Cortex of kidney (tissue), 1 donor: ENCODE measurements at places on chromosomes 12 and 14.

GRCh38 chr14:103561381-103562178 lies 877 bp downstream of the BAG5 start:
- DNase-seq, result no peak

DNA sequence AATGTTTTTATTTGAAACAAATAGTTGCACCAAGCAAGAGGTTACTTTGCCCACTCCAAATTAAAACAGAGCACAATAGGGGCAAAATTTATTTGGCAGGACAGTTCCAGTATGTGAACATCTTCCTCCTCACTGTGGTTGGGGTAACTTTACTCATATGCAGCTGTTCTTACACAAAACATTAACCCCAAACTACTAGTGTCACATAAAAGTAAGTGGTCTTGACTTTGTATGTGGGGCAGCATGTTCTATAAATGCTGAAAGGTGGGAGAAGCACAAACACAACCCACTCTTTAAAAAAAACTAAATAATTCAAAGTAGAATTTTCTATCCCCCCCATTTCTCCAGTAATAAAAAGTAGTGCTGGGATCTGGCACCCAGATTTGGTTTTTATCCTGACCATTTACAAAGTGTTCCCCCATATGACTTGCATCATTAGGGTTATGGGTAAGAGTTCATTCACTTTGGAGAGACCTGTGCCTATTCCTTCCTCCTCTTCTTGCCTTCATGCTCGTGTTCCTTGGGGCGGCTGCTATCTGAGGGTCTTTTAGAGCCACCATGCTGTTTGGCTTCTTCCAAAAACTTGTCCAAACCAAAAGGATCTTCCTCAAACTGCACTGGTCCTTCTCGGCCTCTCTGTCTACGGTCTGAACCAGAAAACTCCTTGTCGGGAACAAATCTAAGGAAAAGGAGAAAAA lies 9.9 kb downstream of the SLIRP start:
- DNase-seq, result no peak

- DNase-seq, result no peak
Measured at GRCh38 chr14:102966681-102967505, 44.4 kb downstream of the AMN start.

DNA sequence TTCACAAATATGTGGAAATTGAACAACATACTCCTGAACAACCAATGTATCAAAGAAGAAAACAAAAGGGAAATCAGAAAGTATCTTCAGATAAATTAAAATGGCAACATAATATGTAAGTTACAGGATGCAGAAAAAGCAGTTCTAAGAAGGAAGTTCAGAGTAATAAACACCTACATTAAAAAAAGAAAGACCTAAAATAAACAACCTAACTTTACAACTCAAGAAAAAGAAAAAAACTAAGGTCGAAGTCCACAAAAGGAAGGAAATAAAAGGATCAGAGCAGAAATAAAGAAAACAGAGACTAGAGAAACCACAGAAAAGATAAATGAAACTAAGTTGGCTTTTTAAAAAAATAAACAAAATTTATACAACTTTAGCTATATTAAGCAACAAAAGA lies 59.2 kb downstream of the EGLN3 start:
- no peak for DNase-seq

DNA sequence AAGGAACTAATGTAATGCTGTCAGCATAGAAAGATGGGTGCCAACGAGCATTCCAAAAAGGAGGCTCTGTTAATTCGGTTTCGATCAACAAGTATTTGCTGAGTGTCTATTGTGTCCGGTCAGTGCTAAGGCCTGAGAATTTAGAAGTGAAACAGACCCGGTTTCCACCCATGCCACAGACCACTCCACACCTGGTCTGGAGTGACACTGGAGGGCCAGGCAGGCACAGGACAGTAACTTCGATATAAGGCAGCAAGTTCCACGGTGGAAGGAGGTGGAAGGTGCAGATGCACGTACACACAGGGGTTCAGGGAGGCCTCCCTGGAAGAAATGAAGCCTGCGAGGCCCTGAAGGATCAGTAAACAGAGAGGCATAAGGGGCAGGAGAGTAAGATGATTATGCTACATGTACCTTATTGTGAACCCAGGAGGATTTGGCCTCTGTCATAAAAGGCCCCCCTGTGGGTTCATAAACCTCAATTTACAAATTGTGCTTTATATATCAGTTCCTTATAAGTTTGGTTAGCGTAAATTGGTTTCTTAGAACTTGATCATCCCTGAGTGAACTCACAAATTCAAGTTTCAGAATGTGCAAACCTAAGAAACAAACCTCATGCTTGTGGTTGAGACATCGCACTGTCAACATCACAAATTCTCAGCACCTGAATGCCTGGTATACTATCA lies 25.9 kb downstream of the SSH1 start:
- DNase-seq, result no peak

DNA sequence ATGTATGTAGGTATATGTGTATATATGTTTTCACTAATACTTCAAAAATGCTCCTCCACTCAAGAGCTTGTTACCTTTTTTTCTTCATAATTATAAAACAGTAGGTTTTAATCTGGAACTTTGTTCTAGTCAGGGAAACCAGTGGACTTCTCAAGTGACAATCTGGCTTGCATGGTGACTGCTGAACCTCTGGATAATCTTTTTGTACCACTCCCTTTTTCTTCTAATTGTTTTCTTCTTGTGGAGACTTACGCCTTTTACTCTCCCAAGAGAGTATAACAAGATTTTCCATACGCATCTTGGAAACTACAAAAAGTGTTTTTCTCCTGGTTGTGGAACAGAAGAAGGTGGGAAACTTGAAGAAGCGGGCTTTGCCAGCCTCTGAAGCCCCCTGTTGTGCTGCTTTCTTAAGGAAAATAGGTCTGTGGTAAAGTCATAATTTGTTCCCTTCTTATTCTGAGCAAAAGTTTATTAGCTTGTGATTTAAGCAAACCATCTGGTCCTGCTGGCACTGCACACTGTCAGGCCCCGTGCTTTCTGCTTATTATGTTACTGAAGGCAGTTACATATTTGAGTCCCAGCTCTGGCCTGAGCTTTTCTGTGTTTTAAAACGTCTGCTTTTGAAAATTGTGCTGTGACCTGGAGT lies 291.8 kb downstream of the ERC1 start:
- DNase-seq, result no peak

DNA sequence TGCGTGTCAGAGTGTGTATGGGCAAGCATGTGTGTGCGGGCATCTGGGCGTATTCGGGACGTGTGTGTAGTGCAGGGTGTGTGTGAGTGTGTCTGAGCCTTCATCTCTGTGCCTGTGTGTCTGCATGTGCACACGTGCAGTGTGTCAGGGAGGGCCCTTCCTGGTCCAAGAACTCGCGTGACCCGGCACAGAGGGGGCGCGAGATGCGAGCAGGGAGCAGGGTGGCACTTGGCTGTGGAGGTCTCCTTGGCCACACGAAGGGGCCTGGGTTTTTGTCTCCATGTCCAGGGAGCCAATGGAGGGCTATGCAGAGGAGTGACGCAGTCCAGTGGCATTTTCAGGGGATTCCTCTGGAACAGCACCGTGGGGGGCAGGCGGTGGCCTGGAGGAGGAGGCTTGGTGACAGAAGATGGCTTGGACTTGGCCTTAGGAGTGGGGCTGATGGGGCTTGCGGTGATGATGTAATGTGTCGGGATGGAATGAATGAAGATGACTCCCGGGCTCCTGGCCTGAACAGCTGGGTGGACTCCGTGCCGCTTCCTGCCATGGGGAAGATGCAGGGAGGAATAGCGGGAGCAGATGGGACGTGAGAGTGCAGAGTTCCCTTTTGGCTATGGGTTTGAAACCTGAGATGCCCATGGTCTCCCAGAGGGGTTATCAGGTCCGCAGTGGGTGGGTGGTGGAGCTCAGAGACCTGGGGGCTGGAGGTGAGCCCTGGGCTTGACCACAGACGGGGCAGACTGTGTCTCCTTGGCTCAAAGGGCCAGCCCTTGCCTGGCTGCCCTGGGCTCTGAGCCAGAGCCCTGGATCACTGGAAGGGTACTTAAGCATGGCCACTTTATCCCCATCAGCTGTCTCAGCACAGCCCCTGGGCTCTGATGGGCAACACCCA lies 208.3 kb downstream of the PHETA1 start:
- DNase-seq, result no peak

DNA sequence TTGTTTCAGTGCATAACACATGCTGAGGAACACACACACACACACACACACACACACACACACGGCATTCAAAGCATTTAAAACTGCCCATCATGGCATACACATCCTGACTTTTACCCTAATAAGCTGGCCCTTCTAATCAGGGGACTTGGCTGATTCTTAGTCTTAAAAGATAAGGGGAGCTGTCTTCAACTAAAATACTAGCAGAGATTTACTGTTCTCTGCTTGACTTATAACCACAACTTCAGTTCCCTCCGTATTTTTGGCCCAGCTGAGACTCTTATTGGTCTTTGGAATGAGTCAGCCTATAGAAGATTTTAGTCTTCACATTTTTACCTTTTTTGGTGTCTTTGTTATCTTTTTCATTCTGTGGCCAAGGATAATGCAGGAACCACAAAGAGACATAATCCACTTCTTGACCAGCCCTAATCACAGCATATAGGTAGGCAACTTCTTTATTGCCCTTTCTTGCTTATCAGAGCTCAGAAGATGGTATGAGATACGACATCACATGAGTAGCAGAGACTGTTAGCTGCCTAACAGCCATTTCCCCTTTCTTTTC lies 25.1 kb upstream of the SLC8A3 start:
- no peak for DNase-seq

GRCh38 chr14:58309086-58309485 lies 10.7 kb downstream of the ARID4A start:
- no peak for DNase-seq

GRCh38 chr12:119463211-119463926 lies 128.8 kb downstream of the CCDC60 start:
- DNase-seq, result no peak

- no peak for DNase-seq
Measured at GRCh38 chr12:129937426-129937825, 33.6 kb upstream of the TMEM132D start.

DNA sequence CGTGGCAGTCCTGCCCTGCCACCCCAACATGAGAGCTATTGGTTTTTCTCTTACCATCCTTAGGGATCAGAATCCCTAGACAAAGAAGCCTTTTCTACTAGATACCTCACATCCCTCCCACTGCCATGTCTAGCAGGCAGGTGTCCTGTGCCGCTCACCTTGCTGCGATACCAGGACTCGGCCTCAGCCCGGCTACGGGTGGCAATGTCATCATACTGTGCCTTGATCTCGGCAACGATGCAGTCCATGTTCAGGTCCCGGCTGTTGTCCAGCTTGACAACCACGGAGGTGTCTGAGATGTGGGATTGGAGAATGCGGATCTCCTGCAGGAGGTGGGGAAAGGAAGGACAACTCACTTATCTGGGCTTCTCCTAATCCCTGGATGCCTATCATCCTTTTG lies 4.5 kb downstream of the KRT83 start:
- no peak for DNase-seq

DNA sequence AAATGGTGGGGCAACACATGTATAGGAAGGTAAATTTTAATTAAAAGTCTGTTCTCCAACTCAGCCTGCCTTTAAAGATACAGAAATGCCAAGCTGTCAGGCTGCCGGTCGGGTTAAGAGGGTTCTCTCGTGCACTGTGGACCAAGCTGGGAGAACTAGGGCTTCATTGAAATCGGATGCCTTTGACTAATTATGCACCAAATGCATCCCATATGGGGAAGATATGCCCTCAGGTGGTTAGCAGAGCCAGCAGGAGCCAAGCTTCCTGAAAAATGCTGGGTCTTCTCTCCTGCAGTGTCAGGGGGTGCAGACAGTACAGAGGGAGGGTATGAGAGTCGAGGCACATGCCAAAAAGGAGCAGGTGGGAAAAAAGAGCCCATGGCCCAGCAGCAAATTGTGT lies 236.1 kb downstream of the CACNA1C start:
- DNase-seq, result no peak

DNA sequence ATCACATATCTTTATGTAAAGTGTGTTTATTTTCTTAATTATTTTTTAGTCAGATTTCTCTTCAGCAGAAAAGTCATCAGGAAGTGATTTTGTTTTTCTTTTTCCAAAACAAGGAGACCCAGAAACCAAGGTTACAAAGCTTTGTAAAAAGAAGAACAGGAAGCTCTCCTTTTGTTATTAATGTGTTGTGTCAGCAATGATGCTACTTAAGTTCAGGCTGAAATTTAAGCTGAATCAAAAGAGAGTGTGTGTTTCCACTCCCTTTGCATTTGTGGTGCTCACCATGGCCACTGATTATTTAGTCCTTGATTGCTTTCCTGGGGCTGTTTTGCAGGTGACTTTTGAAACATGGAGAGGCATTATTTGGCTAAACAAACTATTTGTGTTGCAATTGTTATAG lies 155.3 kb upstream of the ATP2B1 start:
- no peak for DNase-seq

DNA sequence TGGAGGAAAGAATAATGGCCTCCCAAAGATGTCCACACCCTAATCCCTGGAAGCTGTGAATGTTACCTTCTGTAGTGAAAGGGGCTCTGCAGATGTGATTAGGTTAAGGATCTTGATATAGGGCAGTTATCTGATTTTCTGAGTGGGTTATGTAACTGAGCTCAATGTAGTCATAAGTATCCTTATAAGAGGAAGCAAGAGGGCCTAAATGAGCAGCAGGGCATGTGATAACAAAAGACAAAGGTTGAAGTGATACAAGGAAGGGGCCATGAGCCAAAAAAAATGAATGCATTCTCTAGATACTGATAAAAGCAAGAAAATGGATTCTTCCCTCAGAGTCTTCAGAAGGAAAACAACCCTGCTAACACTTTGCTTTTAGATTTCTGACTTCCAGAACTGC lies 78.8 kb downstream of the OSBPL8 start:
- DNase-seq, result no peak

DNA sequence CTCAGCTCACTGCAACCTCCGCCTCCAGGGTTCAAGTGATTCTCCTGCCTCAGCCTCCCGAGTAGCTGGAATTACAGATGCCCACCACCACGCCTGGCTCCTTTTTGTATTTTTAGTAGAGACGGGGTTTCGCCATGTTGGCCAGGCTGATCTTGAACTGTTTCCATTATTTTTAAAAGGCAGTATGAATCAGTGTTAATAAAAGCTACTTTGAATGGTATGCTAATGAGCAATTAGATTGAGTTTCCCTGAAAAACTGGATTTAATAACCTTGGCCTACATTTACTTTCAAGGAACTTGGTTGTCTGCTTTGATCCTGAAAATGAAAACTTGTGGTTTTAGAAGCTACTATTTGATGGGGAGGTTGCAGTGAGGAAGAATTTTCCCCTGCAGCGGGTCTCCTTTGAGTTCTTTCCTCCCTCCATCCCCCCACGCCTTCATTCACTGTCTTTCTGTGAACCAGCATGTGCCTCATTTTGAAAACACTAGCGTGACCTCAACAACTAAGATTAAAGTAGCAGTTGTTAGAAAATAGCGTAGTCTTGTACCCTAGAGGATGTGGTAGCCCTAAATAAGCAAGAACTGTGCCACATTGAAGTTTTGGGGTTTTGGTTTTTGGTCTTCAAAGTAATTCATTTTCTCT lies 17.8 kb upstream of the RPS6KA5 start:
- DNase-seq, result no peak

DNA sequence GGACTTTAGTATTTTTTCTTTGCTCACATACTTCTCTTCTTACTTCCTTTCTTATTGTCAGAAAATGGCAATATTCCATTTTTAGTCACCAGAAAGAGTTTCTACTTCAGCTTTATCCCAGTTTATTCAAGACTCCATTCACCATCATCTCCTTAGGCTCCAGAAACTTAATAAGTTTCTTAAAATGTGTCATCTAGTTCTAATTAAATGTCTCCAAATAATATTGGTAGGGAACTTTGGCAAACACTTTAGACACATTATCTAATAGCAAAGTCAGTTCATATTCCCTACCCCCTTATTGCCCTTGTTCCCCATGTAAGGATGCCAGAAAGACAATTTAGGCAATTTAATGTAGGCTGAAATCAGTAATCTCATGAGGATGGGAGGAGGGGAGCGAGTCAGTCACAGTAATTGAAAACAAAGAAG lies 15.1 kb downstream of the EPYC start:
- no peak for DNase-seq

- no peak for DNase-seq
Measured at GRCh38 chr14:82719617-82720016, 1186.0 kb upstream of the SEL1L start.
